Endothelial cell (in vitro differentiated cells): ENCODE measurements at places on chromosomes 6 and 20.

DNA sequence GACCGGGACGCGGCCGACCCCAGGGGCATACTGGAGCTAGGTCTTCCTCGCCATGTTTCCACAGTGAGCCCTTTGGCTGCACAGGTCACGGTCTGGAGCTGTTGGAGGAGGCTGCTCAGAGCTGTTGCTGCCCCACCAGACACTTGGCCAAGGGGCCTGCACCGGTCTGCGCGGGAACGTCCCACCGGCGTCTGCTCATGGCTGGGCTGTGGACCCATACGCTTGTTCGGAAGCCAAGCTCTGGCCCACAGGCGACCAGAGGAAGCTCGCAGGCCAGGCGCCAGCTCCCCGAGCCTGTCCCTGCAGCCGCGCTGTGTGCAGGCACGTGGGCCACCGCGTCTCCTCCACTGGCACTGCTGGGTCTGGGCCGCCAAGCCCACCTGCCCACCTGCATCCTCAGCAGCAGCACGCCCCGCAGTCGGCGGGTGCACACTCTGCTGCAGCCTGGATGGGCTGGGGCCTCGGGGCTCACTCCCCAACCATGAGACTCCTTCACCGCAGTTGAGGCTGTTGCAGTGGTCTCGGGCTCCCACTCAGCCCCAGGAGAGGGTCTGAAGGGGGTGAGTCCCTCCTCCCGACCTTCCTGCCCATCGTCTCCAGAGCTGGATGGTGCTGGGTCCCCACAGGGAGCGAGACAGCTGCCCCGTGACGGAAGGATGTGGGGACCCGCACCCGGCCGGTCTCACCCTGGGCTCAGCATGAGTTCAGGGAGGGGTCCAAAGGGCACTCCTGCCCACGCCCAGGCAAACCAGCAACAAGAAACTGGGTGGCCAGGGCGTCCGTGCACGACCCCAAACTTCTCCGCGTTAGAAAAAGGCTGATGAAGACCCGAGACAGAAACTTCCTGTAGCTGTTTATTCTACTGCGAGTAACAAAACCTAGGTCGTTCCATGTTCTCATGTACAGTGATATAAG is 15.5 kb upstream of the TCFL5 start:
- DNase-seq, result no peak

DNA sequence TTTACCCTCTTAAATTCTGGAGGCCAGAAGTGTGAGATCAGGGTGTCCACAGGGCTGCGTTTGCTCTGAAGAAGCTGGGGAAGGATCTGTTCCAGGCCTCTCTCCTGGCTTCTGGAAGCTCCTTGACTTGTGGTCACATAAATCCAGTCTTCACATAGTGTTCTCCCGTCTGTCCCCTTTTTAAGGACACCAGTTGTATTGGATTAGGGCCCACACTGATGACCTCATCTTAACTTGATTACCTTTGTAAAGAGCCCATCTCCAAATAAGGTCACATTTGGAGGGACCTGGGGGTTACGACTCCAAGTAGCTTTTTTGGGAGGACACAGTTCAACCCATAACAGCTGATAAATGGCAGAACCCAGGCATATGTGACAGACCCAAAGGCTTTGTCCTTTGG is 20.0 kb upstream of the WFDC2 start:
- DNase-seq, result no peak

DNA sequence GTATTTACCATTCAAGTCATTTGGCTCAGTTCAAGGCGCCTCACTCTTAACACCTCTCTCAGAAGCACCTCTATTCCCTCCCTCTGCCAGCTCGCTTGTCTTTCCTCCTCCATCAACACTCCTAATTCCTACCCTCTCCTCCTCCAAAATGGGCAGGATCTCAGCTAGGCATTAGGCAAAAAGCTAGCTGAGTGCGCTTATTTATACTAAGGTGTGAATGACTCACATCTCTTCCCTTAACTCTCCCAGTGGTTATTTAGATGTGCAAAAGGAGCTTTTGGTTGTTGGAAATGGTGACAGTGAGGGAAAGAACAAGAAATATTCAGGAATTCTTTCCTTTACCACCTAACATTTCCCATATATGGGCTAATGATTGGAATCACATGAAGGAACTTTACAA is 29.1 kb downstream of the PACSIN1 start:
- DNase-seq, result no peak

- no peak for DNase-seq
Observed at GRCh38 chr20:60600036-60600435, 641.8 kb downstream of the CDH26 start.

DNA sequence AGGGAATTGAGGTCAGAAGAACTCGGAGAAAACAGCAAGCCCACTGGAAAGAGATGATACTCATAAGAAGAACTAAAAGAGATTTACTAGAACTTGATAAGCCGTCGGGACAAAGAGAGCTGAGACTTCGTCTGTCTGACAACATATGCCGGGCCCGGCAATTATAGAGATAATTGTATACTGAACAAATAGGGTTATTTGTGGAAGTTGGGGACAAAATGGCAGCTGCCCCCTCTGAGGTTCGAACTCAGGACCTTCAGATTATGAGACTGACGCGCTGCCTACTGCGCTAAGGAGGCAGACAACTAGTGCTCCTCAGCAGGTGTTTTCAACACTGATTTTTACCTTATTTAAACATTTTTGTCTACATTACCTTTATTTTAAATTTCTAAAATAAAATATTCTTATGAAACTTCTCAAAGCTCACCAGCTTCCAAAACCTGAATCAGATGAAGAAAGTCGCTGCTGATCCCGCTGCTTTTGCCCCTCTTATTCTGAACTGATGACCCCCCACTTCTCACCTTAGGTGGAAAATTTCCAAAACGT is 29.3 kb upstream of the TRIM27 start:
- peak; percentile 56 for DNase-seq

GRCh38 chr6:81749707-81750106 is 2.8 kb downstream of the TENT5A start:
- DNase-seq, result no peak

DNA sequence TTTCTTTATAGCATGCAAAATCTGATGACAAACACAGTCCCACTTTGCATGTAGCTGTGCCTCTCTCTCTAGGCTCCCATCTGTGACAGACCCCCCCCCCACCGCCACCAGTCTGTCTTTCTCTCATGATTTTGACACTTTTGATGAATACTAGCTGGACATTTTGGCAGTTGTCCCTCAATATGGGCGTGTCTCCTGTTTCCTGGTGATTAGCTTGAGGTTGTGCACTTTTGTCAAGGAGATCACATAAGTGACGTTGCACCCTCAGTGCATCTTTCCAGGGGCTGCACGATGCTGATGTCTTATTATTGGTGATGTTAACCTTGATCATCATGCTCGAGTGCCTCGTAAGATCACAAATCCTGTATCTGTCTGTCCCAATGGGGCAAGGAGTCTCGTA is 155.1 kb downstream of the EYA2 start:
- no peak for DNase-seq
